NCI-H526 treated with DMSO at 0.1 percent for 48 hours (cell line): ENCODE measurements at places on chromosomes 7 and 10.

GRCh38 chr7:68152205-68152604 lies 1155.6 kb downstream of the TYW1 start:
- DNase-seq, result no peak

DNA sequence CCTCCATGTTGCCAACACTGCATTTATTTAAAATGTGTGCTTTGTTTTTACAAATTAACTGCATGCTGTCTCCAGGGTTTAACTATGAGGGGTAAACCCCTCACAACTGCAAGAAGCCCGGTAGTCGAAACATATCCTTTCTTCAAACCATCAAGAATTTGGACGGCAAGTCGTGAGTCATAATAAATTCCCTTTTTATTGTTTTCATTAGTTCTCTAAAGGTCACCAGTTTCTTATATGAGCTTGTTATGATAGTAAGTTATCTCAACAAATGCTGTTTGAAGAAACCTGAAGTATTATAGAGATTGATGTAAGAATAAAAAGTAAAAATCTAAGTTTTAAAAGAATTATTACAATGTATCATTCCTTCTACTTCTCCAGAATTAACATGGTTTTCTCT lies 12.2 kb upstream of the FIGNL1 start:
- DNase-seq, result no peak

- DNase-seq, result no peak
These were observed 26.8 kb upstream of the VKORC1L1 start for GRCh38 chr7:65846008-65846570.

DNA sequence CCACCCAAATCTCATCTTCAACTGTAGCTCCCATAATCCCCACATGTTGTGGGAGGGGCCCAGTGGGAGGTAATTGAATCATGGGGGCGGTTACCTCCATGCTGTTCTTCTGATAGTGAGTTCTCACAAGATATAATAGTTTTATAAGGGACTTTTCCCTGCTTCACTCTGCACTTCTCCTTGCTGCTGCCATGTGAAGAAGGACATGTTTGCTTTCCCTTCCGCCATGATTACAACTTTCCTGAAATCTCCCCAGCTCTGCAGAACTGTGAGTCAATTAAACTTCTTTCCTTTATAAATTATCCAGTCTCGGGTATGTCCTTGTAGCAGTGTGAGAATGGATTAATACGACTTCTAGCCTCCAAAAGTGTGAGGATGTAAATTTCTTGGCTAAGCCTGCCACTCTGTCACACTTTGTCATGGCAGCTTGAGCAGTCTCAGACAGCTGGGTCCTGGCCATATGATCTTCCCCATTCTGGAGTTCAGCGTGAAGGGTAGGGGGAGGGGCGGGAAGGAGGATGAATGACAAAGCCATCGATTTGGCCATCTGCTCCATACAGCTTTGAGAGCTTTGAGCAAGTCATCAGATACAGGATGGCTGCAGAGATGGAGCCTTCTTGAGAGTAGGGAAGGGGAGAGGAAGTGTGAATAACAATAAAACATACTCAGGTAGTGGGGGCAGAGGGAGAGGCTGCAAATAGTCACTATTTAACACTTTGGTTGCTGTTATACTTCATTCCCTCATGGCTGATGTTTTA lies 19.1 kb upstream of the INPP5F start:
- DNase-seq, result no peak

- DNase-seq, result no peak
These were observed 142.2 kb downstream of the EMX2 start for GRCh38 chr10:117684672-117685211.

GRCh38 chr7:29748286-29749099 lies 57.8 kb upstream of the WIPF3 start:
- peak; percentile 48 for DNase-seq

- DNase-seq, result no peak
These were observed 20.8 kb downstream of the CPA1 start for GRCh38 chr7:130401101-130401500.
